ENCODE measurements at places on chromosomes 4 and X.

DNA sequence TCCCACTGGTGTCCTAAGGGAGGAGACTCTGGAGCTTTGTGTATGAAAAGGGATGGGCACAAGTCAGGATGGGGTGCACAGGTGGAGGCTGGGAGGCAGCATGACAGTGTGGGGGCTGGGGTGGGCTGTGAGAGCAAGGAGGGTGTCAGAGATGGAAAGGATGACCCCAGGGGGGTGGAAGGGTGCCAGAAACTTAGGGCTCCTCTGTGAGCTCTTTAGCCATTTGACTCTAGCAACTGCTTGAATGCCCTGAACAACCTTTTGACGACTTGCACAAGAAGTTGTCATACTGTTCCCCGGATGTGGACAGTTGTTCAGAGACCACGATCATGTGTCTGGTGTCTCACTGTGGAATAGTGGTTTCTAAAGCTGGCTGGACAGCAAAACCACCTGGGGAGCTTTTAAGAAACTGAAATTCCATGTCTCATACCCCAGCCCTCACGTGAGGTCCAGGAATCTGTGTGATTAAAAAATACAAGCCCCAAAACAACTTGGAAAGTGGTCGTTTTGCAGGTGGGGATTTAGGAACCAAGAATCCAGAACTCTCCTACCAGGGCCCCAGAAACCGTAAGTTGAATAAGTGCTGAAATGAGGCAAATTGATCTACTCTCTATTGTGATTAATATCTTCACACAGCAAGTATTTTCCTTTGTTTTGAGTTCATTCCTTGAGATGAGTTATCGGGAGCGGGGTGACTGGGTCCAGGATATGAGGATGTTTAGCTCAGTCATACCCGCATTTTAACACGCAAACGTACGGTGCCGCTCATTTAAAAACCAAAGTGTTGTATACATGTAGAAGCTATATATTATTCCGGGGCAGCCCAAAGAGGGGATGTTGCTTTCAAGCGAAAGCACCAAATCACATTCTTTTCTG lies 3.4 kb downstream of the RHOH start:
- DNase-seq, result peak; percentile 71

- no peak for DNase-seq
These were observed 356.5 kb downstream of the PDGFC start for GRCh38 chr4:156615066-156615531.

DNA sequence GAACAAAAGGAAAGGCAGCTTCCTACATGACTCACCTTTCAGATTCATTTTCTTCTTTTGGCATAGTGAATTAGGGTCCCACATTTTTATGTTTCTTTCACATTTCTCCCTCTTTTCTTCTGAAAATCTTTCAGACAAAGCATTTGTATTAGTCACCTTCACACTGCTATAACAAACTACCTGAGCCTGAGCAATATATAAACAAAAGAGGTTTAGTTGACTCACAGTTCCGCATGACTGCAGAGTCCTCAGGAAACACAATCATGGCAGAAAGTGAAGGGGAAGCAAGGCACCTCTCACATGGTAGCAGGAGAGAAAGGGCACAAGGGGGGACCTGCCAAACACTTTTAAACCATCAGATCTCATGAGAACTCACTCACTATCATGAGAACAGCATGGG lies 36.9 kb downstream of the MAGEA9 start:
- DNase-seq, result no peak

DNA sequence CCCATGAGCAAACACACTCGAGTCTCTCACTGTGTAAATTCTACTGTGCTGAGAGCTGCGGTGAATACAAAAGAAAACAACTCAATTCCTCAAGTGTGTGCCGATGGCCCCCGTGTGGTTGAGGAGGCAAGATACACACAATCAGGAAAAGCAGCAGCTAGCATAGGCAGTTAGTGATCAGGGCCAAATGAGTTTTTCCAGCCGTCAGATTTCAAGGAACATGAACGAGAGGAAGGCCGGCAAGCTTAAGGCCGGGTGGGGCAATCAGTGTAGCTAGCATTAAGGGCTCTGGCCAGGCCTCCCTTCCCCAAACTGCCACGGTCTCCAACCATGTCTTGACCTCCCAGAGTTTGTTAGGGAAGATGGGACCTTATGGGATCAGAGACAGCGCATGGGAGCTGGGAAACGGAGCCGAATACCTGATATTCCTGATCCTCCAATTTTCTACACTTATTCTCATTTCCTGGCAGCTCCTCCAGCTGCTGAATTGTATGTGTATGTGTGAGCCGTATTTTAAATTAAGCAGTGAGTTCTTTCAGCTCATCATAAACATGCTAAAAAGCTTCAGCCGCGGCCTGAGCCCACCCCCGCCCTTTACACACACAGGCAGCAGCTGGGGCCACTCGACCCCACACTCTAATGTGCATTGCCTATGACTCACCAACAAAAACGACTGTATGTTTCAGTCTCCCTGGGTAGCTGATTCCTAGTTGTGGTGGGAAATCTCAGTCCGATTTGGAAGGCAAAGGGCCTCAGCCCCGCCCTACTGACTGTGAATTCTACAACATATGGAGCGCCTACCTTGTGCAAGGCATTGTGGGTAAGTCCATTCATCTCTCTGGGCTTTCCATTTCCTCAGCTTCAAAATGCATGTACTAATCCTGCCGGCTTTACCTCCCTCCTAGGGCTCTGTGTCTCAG lies 59.9 kb downstream of the RTL9 start:
- no peak for DNase-seq

- DNase-seq, result no peak
These were observed 76.9 kb upstream of the FAM9B start for GRCh38 chrX:9110808-9111207.

DNA sequence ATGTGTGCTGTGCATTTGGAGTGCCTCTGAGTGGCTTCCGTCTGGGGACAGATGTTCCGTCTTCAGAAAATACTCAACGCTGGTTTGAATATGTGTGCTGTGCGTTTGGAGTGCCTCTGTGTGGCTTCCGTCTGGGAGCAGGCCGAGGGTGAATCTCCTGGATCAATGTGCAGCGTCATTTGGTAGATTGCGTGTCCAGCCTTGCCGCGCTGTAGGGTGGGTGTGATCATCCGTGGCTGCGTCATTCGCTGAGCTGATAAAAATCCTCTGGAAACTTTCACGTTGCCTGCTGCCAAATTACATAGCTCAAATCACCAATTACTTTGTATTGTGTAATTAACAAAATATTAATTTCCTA lies 12.1 kb downstream of the UVSSA start:
- no peak for DNase-seq

DNA sequence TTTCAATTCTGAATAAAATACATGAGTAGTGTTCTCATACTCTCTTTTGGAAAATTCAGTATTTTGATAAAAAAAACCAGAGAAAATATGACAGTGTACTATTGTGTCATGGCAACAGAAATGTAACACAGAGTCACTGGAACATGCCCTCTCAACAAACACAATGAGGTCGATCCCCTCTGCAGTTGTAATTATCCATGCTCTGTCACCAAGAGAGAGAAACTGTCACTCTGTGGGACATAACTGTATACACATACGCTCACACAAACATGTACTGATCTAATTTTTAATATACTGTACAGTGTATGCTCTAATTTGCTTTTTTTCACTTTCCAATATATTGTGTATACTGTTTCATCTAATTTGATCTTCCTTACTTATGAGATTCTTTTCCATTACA lies 1136.8 kb upstream of the TENM3 start:
- DNase-seq, result no peak

GRCh38 chr4:111641813-111642579 lies 503.3 kb upstream of the FAM241A start:
- no peak for DNase-seq

DNA sequence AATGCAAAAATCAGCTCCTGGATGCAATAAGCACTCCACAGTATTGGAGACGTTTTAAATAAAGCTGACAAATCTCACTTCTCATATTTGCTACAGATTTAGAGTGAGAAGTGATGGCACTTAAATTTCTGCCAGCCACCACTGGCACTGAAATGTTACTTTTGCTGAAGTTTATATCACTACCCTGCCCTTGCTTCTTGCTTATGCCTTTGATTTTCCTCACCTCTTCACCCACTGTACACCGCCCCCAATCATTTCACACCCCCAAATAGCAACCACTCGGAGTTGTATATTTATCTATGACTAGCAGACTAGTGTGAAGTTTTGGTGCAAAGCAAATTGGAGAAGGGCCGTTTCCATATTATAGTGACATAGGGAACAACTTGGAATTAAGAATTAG lies 19.9 kb upstream of the SLC7A11 start:
- no peak for DNase-seq
